Activated T-helper 1 cell treated with anti-CD3 and anti-CD28 coated beads, Interleukin-2, amount 50 U/mL, for 16 hours (primary cell): ENCODE measurements at places on chromosomes 2 and 18.

- no peak for DNase-seq
Observed at GRCh38 chr2:96503637-96504243, 1.4 kb downstream of the NEURL3 start.

- no peak for DNase-seq
Observed at GRCh38 chr18:78230911-78231310, 748.7 kb upstream of the SALL3 start.

DNA sequence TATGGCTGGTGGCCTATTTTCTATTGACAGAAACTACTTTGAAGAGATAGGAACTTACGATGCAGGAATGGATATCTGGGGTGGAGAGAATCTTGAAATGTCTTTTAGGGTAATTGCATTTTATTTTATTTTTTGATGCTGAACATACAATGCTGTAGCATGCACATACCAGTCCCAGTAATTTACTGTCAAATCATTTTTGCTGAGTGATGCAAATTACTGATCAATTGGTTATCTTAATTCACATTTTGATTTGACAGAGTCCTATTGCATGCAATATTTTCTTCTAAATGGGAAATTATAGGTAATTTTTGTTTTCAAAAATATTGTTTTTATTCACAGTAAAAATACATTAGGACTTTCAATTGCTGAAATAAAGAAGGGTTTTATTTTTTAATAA, 387.3 kb downstream of the GALNT13 start:
- no peak for DNase-seq

DNA sequence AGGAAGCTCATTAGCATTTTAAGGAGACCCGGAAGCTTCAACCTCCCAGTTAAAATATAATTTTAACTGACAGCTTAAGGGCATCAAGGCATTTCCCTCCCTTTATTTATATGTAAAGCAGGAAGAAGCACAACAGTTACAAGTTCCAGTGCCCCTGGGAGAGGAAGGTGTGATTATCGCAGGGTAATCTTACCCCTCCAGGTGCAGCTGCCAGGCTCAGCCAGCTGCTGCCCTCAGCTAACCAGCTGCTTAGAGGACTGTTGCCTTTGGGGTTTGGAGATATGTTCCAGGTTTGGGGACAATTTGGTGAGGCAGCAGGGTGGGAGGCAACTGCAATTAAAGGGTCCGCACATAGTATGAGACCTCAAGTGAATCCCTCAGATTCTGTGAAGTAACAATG, 55.3 kb upstream of the SETBP1 start:
- DNase-seq: no peak

DNA sequence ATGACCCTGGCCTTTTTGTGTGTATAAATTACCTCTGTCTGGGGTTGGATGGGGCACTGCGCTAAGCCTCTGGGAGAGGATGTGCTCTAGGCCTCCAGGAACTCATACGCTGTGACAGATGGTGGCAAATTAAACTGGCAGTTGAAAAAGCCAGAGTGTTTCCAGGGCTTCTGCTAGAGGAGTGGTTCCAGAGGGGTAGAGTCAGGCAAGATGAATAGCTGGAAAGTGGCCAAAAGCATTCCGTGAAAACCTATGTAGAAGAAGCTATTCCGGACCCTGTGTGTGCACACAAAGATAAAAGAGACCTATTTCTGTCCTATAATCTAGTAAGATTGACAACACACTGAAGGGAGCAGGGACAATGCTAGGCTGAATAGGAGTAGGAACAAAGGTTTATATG, 84.8 kb downstream of the ACTR3 start:
- no peak for DNase-seq

DNA sequence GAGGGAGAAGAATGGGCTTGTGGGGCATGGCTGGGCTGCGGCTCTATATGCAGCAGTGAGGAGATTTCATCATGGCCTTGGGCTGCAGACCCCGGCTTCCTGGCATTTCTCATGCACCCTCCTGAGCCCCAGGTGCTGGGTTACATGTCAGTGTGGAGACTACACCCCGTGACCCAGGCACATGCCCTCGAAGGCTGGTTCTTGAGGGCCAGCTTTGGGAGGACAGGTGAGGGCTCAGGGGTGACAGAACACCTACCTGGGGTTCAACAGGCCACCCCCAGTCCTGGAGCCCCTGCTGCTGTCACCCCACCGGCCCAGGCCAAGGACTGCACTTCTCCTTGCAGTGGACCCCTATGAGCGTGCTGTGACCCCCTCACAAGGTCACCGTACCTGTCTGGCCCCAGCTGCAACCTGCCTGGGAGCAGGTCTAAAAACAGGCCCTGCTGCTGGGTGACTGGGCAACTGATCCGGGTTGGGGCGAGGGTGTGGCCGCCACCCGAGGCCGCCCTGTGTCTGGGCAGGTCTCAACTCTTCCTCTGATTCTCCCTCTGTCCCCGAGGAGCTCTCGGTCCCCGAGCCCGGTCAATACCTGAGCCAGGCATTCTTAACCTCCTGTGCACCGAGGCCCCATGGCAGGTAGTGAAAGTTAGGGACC, 94.8 kb upstream of the OTOS start:
- no peak for DNase-seq

DNA sequence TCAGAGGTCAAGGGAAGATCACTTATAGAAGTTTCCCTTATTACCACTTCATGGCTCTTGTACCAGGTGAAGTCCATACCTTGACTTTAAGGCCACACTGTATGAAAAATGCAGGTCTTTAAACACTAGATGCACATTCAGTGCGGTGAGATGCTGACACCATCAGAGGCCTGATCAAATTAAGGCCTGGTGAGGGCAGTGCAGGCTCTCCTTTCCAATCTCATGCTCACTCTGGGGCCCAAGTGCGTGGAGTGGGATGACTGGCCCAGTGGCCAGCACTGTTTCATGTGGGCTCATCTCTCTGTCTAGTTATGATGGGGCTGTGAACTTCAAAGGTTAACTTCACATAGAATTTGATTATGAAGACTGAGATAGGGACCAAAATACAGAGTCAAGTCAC, 281.1 kb downstream of the SLC4A3 start:
- no peak for DNase-seq

- peak; percentile 45 for DNase-seq
Observed at GRCh38 chr18:13464432-13465123, 246.0 kb downstream of the LDLRAD4 start.

DNA sequence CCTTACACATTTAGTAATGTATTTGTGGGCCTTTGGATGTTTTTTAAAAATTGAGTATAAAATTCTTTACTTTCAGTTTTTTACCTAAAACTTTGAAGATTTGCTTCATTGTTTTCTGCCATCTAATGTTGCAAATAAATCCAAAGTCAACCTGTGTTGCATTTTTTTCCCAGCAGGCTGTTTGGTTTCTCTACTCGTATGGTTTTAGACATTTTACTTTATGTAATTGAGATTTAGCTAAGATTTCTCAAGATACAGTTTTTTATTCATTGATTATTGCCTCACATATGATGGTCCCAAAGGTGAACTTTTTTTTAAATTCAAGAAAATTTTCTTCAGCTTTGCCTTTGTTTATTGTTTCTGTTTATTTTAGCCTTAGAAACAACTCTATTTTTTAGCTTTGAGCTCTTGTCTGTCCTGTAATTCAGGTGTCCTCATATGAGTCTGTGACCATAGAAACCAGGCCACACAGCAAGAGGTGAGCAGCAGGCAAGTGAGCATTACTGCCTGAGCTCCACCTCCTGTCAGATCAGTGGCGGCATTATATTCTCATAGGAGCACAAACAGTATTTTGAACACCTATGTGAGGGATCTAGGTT, 53.4 kb upstream of the TBR1 start:
- DNase-seq: no peak

DNA sequence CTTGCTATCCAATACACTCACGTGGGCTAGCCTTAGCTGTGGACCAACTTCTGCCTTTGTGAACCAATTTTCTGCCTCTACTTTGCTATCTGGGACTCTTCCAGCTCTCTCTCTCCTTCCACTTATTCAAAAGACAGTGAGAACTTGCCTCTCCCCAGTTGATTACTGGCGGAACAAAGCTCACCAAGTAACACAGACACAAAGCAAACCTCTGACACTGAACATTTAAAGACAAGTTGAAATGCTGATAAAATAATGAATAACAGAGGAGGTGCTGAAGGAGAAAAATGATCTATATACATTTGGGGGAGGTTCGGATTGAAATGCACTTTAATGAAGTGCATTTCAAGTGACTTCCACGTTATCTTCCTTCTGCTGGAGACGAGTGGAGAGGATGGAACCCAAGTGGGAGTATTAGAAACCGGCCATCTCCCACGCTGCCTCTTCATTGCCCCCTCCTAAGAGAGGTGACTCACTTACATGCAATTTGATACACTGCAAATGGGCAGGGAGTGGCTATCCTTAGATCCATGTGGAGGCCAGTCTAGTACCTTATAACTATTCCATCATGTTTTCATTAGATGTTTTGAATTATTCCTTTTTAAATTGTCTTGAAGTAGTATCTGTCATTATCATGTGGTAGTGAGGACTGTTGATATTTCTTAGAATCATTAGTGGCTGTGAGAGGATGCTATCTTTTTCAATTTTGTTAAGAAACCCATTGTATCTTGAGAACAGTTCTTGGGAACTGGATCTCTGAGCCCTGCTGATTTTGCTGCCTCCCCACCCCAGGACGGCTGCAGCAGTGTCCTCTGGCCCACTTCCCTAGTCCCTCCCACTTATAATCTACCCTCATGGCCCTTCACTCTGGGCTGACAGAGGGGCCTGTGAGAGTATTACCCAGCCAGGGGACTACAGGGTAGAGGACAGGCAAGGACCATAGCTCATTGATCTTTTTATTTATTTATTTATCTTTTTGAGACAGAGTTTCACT, 6.0 kb upstream of the GLI2 start:
- no peak for DNase-seq

DNA sequence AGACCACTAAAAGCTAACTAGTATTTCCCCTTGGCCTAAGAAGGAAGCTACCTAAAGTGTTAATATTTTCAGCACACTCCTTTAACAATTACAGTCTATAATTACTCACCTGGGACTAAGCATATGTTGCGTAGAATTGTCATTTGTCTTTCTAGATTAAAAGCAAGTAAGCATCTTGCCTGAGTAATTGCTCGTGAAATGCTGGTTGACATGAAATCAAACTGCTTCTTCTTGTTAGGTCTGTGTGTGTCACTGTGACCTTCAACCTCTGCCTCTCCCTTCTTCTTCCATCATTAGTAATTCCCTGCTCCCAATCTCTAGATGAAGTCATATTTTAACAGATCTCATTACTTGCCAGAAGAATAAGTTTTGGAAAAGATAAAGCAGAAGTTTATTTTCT, 212.2 kb downstream of the XIRP2 start:
- DNase-seq: no peak

DNA sequence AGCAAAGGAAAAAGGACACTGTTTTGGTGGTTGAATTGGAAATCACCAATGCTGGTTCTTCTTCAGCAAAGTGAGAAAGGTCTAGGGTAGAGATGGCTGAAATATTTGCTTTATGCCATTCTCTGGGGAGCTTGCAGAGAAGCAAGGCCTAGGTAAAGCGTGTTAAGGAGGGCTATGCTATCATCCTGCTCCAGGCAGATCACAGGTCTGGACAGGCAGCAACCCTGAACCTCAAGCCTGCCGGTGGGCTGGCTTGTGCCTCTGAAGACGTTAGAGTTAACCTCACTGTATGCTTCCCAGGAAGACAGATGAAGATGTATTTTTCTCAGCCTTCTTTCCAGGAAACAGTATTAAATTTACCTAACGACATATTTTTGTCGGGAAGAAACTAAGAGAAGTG, 138.5 kb upstream of the LYPD6 start:
- DNase-seq: no peak

- no peak for DNase-seq
Observed at GRCh38 chr2:112588611-112589045, 4.2 kb downstream of the CHCHD5 start.

DNA sequence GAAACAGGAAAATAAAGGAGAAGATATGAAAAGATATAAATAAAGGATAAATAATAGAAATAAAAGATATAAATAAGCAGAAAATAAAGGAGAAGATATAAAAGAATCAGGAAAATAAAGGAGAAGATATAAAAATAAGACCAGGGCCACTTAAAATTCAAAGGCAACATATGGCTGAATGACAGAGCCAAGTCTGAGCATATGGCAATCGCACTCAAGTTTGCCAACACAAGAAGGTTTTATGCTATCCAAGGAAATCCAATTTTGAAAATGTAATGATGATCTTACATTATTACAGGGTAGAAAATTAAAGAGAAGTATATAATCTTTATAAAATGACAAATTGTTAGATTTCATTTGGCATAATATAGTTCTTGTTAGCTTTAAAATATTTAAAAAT, 33.6 kb downstream of the USP40 start:
- no peak for DNase-seq

DNA sequence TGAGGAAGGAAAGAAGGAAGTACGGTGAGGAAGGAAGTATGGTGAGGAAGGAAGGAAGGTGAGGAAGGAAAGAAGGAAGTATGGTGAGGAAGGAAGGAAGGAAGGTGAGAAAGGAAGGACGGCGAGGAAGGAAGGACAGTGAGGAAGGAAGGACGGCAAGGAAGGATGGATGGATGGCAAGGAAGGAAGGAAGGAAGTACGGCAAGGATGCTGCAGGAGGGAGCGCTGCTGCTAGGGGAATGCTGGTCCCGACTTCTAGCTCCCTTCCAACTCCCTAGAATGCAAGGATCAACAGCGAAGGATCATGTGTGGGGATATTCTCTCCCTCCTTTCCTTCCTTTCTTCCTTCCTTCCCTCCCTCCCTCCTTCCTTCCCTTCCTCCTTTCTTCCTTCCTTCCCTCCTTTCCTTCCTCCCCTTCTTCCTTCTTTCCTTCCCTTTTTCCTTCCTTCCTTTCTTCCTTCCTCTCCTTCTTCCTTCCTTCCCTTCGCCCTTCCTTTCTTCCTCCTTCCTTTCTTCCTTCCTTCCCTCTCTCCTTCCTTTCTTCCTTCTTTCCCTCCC, 42.3 kb upstream of the SLC66A3 start:
- DNase-seq: no peak

DNA sequence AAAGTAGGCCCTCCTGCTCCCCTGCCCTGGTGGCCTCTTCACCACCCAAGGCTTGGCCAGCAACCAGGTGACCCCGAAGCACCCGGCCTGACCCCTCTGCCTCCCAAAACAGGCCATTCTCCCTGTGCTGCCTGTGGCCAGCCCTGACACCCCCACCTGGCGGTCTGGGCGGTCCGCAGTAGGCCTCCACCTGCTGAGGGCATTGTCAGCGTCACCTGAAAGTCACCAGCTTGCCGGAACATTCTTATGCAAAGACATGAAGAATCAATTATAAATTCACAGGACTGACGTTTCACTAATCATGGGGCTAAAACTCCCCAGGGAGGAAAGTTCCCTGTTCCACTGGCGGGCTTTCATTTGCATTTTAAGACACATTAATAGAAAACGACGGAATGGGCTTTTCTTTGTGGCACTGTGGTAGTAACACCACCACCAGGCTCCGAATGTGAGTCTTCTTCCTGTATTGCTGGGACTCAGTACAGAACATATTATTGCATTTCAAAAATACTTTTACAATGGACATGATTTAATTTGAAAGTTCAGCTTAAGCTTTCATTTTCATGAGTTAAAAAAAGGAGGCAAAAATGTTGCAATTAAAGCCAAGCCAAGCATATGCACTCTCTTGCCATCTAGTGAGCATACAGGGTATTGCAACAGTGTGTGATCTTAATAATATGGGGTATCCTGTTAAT, 57.4 kb downstream of the ADI1 start:
- no peak for DNase-seq

- no peak for DNase-seq
Observed at GRCh38 chr18:31230495-31230894, 67.8 kb upstream of the DSC1 start.

GRCh38 chr2:80461505-80462197, 157.1 kb upstream of the LRRTM1 start:
- no peak for DNase-seq
